HS-5 (cell line): ENCODE measurements at places on chromosomes 13 and 19.

DNA sequence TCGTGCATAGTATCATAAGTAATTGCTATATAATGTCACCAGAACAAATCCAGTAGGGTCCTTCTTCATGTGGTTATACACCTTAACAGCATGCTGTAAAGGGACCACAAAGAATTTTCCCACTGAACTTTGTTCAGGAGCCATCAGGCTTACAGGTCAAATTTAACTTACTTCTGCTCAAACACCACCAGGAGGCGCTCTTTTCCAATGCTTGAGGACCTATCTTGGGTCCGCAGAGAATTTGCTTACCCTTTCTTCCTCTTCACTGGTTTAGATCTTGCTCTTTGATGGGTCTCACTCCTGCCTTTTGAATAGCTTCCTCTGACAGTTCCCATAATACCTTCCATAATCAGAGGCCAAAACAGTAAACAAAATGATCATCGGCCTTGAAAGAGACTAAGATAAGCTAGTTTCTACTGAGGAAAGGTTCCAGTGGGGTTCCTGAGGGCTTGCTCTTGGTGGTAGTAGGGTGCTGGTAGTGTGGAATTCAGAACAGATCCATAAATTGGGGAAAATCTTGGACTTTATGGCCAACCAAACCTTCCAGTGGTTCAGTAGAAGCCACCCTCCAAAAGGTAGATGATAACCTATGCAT, 37.4 kb downstream of the SCGB2B2 start:
- DNase-seq = peak; percentile 20

- no peak for DNase-seq
These were observed 48.8 kb downstream of the DCLK1 start for GRCh38 chr13:36082396-36082795.

- no peak for DNase-seq
These were observed 14.6 kb downstream of the GSX1 start for GRCh38 chr13:27806744-27807387.

GRCh38 chr13:79492313-79492798, 11.4 kb downstream of the NDFIP2 start:
- no peak for DNase-seq

- DNase-seq = no peak
These were observed 628.3 kb upstream of the SLC10A2 start for GRCh38 chr13:103694471-103694870.

- no peak for DNase-seq
These were observed 6.1 kb downstream of the CAPN12 start for GRCh38 chr19:38737921-38738737.

DNA sequence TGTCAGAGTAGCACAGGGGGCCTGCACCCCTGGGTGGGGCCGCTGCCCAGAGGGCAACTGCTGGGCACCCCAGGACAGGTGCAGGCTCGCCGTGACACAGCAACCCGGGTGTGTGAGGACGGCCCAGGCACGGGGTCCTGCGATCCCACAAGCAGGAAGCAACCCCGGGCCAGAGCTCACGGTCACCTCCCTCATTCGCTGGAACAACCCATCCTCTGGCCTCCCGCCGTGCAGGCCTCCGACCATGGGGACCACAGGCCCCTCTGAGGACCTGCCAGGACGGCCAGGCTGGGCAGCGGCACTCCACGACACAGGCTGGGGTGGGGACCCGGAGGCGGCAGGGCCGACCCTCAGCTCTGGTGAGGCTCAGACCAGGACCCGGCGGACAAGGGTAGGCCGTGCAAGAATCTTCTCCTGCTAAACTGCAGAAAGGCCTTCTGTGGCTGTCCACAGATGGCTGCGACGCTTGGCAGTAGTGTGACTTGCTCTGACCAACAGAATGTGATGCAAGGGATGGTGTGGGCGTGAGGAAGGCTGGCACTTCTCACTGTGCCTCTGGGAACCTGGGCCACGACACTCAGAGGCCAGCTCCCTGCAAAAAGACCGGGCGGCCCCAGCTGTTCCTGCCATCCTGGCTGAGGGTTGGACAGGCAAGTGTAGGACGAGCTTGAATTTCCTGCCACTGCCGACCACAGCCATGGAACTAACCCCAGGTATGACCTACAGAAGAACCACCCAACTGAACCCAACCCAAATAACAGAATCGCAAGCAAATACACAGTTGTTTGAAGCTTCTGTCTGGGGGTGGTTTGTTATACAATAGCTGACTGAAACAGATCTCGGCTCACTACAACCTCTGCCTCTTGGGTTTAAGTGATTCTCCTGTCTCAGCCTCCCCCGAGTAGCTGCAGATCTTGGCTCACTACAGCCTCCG, 26.5 kb downstream of the PIP5K1C start:
- DNase-seq = no peak

DNA sequence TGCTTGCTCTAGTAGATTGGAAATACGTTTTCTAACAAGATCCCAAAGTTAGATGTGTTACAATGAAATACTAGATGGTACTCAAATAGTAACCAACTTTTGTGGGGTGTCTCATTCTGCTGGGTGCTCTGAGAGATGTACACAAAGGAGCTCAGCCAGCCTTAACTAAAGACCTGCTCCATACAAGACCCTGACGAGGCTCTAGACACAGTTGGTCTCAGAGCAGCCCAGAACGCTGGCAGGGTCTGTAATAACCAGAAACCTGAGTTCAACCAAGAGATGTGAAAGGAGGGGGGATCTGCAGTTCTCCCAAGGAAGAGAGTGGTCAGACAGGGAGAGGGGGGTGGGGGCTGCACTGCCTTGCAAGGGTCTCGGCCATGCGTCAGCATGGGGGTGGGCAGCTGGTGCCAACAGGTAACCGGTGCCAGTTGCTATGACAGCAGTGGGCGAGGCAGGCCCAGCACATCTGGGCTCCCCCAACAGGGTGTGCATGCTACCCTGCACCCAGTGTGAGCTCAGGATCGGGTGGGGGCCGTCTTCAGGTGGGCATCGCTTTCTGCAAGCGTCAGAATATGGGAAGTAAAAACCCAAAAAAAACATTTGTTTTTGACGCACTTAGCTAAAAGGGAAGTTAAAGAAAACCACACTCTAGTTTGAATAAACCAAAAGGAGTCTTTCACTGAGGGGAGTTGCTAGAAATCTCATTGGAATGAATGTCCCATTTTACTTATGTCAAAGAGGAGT, 68.0 kb upstream of the GPR183 start:
- DNase-seq = no peak

- DNase-seq = no peak
These were observed 24.1 kb downstream of the RFX2 start for GRCh38 chr19:6086068-6086788.

GRCh38 chr13:80072231-80072630, 268.7 kb downstream of the SPRY2 start:
- no peak for DNase-seq

DNA sequence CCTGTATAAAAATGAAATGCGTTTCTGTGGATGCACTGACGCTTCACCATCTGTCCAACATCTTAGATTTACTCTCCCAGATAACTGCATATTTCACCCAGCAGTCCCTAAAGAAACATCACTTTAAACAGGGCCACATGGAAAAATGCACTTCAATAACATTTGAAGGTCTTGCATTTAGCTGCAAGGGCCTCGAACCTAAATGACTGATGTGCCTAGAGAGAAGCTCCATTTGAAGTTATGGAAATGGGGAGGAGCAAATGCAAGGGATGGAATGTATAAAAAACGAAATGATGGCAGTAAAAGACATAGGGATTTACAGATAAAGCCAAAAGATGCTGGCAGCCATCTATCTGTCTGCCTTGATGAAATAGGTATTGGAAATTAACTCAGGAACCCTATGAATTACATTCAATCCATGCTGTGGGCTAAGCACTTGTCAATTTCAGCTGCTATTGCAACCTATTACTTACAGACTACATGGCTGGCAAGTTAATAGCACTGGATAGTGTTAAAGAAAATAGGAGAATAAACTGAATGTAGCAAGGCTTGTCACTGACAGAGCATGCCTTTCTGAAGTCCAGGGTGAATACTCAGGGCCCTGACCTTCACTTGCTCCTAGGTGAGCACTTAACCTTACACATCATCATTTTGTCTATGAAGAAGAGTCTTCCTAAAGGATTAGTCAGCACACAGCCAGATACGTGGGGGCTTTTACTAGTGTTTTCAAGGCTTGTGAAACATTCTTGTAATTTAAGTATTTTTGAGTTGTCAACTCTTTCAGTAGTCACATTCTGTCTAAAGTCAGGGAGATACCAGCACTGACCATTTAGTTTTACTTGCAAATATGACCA, 963.4 kb downstream of the PCDH17 start:
- no peak for DNase-seq

DNA sequence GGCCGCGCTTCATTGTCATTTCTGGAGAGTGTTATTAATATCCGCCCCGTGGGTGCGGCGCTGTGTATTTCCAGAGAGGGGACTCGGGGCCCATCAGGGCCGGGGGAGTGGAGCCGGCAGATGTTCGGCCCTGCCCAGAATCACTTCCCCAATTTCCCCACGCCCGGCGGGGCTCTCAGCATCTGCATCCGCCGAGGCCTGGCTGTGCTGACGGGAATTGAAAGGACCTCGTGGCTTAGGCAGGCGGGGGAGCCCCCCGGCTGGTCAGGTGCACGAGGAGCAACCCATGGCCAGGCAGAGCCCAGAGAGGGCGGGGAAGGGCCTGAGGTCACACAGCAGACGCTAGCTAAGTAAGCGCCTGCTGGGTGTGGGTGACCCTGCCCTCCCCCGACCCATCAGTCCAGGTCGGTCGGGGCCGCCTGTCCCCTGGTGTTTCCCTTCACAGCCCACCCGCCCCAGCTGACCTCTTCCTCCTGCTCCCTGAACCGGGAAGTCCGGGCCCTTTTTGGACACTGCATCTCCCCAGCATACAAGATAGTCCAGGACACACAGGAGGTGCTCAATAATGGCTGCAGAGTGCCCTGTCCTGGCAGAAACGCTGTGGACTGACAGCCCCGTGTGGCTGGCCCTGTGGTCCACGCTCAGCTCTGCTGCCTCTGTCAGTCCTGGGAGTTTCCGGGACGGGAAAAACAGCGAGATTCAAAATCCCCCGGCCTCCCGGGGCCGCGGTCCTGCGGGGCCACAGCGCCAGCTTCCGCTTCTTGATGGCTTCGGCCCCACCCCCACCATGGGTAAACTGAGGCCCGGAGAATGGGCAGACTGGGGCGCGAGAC, 22.1 kb downstream of the ARID3A start:
- no peak for DNase-seq

DNA sequence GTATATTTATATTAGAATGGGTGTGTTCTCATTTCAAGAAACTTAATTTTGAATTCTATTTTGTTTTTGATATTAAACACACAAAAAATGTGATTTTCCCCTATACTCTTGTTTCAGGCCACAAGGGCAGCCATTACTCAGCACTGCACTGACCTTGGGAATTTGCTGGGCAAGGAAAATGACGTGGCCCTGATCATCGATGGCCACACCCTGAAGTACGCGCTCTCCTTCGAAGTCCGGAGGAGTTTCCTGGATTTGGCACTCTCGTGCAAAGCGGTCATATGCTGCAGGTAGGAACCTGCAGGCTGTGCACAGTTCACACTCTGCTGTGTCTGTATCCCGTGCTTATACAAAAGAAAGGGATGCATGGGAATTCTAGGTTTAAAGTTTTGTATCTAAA, 327.3 kb downstream of the ATP8A2 start:
- no peak for DNase-seq

- DNase-seq = no peak
These were observed 997 bp upstream of the ZNF446 start for GRCh38 chr19:58474997-58475713.

DNA sequence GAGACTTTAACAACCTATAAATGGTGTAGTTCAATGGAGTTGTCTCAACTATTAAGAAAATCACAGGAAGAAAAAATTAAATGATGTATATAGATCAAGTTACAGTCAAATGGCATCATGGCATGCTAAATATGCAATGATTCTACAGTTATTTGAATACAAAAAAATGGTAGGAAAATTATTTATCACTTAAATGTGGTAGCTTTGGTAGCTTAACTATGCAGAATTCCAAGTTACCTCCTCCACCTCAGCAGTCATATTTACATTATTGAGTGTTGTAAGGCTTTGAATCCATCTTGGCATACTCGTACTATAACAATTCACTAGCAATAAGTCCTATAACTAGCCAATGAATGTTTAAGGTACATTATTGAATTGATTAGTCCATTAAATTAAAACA, 36.8 kb downstream of the CAB39L start:
- DNase-seq = no peak
